SJSA1 (cell line): ENCODE measurements at places on chromosomes 1 and 21.

GRCh38 chr1:110211496-110212168, 1.5 kb downstream of the KCNC4 start:
- no peak for DNase-seq

GRCh38 chr1:188325211-188325610, 1496.5 kb downstream of the PLA2G4A start:
- DNase-seq, result no peak

GRCh38 chr1:65423884-65424572, 3.6 kb downstream of the LEPR start:
- peak; percentile 71 for DNase-seq

DNA sequence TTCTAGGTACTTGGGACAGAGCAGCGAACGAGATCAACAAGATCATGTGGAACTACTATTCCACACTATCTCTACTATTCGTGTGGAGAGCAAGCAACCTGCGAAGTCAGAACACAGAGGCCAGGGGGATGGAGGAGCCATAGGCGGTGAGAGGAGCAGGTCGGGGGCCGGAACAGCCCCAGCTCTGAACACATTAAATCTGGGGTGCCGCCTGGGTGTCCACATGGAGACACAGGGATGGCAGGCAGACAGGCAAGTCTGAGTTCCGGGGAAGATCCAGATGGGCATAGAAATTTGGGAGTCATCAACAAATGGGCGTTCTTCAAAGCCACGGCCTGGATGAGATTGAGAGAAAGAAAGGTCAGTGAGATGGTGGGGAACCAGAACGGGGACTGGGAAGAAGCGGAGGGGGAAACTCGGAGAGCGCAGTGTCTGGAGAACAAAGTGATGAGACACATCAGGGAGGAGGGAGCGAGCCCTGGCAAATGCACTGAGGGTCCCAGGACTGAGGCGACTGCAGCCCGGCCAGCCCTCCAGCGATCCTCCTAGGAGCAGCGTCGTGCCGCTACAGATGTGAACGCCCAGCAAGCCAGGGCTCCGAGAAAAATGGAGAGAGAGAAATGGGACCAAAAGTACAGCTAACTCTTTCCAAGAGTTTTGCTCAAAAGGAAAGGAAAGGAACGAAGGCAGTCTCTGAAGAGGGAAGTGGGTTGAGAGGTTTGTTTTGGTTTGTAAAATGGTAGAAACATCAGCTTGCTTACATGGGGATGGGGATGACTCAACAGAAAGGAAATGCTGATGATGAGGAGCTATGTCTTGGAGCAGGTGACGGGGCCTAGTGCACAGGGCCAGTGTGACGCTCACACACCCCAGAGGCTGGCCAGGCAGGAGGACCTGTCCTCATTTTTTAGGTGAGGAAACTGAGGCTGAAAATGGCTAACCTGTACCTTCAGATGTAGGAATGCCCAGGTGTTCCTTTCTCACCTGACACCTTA, 84.5 kb downstream of the GLIS1 start:
- DNase-seq, result no peak

DNA sequence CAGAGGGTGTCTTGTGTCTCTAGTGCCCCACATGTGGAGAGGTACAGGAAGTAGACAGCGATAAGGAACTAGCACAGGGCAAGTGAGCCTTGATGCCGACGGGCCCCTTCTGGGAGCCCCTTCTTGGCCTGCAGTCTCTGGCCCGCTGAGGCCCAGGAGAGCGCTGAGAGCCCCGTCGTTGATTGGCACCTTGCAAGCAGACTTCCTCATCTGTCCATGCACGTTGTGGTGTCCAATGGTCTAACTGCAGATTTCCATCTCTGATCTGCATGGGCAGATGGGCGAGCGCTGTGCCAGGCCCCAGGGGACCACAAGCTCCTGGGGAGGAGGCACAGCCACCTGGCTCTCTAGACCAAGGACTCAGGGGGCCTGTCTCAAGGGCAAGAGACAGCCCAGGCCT, 32.4 kb downstream of the PLEKHA6 start:
- no peak for DNase-seq

GRCh38 chr1:106876384-106876783, 180.1 kb upstream of the PRMT6 start:
- no peak for DNase-seq
